GM04504 (cell line): ENCODE measurements at places on chromosomes 3 and 15.
A peak's percentile ranks its signal among the peaks of the same experiment; 100 is the strongest.

DNA sequence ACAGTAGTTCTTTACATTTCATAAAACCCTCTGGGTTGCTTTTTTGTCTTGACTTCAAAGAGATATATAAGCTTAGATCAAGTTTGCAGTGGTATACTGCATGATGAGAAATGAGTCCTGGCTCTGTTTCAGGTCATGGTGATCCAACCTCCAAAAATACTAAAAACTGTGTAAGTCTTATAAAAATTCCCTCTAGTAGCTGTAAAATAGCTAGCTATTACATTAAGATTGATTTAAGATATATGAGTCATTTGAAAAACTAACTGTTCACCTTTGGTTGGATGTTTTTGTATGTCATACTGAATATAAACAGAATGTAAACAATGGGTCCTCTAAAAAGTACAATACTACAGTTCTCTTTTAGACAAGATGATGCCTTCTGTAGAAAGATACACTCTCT is 879.2 kb downstream of the ROBO1 start:
- no peak for DNase-seq

GRCh38 chr15:57216288-57216687 is 160.0 kb upstream of the CGNL1 start:
- peak; percentile 42 for DNase-seq

- no peak for DNase-seq
Observed at GRCh38 chr15:34608517-34608916, 25.1 kb upstream of the GOLGA8B start.

DNA sequence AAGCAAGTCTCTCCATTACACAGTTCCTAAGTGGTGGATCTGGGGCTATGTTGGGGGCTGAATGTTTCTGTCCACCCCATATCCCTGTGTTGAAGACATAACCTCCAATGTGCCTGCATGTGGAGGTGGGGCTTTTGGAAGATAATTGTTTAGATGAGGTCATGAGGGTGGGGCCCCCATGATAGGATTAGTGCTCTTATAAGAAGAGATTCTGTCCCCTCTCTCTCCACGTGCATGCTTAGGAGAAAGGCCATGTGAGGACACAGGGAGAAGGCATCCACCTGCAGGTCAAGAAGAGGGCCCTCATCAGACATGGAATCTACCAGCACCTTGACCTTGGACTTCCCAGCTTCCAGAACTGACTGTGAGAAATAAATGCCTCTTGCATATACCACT is 231.0 kb upstream of the CHRNA7 start:
- DNase-seq = no peak

GRCh38 chr3:40078590-40078989 is 230.9 kb upstream of the EIF1B start:
- no peak for DNase-seq

- no peak for DNase-seq
Observed at GRCh38 chr3:100871306-100871705, 121.9 kb downstream of the ABI3BP start.

DNA sequence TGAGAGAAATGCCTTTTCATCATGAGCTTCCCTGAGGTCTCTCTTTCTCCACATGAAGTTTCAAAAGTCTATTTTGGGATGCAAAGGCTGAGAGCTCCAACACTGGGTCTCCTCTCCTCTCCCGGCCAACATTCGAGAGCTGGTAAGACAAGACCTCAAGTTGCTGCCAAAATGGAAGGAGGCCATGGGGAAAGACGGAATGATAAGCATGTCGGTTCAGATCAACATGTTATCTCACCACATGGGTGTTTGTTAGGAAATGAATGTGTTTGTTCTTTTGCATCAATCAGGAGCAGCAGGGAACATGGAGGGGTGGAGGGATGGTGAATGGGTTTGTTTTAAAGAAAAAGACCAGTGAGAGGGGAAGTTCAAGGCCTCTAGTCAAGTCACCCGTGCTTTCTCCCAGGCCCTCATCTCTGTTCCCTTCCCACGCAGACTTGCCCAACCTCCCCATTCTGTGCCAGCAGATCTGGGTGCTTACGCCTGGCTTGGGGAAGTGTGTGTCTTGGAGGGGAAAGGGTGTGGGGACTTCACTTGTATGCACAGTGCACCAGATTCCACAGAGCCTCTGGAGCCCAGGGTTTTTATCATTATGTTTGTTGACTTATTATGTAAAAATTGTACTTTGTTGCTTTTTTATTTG is 23.5 kb upstream of the ATP10A start:
- DNase-seq = no peak

- DNase-seq = no peak
Observed at GRCh38 chr3:151107177-151107576, 21.7 kb downstream of the MED12L start.

GRCh38 chr15:63815796-63816533 is 17.8 kb downstream of the HERC1 start:
- no peak for DNase-seq

DNA sequence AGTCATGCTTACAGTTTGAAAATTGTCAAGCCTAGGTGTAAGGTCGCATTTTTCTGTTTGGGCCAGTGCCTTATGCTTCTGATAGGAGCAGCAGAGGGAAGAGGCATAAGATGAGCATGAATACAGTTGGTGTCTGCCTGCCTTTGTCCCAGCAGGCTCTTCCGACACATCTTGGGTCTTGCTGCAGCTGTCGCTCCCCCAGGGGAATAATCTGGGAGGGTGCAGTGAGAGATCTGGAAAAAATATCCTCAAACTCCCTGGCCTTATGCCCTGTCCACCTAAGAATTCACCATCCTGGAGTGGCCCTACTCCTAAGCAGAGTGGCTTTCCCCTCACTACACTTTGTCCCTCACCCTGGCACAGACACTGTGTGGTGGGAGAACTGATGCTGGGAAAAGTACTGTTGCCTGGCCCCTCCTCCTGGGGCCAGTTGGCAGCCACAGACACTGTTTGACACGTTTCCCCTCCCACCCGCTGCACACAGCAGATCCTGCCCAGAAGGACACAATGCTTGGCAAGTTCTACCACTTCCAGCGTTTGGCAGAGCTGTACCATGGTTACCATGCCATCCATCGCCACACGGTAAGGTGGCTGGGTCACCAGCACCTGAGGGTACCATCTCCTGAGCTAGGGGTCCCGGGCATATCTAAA is 21.1 kb upstream of the RHO start:
- DNase-seq = no peak

DNA sequence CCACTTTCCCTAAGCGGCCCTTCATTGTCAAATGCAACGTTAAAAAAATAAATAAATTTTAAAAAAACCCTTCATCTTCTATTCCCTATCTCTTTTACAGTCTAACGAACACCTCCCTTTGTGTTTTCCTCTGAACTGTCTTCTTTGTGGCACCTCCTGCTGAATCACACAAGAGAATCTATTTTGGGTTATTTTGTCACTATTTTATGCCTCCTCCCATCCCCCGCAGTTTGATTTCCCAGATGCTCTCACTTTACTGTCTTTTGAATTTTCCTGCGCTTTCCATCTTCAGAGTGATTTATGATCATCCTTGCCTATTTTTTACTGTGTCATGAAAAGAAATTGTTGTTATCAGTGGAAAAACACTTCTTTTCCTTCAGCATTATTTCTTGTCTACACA is 32.5 kb downstream of the RYR3 start:
- no peak for DNase-seq

DNA sequence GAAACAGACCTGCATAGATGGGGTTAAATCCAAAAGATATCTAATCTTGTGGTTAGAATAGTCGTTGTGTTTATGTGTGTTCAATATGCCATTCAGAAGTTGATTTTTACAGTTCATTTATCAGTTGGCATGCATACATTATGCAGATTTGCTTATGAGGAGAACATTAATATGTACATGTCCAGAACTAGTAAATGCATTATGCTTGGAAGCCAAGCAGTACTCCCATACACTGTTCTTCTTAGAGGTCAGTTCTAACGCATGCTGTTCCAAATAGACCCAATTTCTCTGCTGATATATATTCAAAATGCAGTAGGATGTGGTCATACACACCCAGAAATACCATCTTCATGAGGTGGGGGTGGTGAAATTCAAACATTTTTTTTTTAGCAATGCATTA is 956 bp downstream of the FGF12 start:
- DNase-seq = no peak

- DNase-seq = no peak
Observed at GRCh38 chr3:124207873-124208485, 216.1 kb upstream of the ROPN1 start.

GRCh38 chr3:119731560-119732343 is 28.9 kb downstream of the CFAP91 start:
- DNase-seq = peak; percentile 17

DNA sequence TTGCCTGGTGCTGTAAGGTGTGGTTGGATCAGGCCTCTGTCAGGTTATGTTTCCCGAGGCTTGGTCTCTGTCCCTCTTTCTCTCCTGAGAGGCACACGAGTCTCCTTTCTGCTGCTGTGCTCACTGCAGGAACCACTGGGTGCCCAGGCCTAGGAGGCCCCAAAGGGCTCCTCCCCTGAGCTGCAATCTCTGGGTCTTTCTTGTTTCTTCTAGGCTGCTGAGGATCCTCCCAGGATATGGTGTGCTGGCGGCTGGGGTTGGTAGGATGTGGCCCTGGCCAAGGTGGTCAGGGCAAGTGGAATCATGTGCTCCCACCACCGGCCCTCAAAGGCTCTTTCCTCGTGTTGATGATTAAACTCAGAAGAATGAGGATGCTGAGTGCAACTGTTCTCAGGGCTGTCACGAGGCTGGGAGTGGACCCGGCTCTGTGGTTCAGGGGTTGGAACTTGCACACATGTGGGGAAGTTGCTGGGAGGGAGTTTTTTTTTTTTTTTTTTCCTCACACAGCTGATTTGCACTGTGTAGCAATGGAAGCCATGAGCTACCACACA is 43.6 kb upstream of the CTSH start:
- peak; percentile 96 for DNase-seq

DNA sequence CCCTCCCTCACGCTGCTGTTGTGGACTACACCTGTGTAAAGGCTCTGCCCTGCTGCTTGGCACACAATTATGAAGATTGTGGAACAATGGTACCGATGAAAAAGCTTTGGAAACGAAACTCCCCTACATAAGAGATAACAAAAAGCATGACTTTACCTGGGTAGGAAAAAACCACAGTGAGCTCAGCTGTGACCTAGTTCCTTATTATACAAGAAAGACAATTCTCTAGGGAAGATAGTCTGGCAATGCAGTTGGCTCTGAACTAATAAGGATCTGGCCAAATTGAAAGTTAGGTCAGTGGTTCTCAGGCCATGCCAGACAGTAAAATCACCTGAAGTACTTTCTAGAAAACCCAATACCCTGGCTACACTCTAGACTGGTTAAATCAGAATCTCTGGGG is 16.1 kb downstream of the CLEC3B start:
- no peak for DNase-seq

DNA sequence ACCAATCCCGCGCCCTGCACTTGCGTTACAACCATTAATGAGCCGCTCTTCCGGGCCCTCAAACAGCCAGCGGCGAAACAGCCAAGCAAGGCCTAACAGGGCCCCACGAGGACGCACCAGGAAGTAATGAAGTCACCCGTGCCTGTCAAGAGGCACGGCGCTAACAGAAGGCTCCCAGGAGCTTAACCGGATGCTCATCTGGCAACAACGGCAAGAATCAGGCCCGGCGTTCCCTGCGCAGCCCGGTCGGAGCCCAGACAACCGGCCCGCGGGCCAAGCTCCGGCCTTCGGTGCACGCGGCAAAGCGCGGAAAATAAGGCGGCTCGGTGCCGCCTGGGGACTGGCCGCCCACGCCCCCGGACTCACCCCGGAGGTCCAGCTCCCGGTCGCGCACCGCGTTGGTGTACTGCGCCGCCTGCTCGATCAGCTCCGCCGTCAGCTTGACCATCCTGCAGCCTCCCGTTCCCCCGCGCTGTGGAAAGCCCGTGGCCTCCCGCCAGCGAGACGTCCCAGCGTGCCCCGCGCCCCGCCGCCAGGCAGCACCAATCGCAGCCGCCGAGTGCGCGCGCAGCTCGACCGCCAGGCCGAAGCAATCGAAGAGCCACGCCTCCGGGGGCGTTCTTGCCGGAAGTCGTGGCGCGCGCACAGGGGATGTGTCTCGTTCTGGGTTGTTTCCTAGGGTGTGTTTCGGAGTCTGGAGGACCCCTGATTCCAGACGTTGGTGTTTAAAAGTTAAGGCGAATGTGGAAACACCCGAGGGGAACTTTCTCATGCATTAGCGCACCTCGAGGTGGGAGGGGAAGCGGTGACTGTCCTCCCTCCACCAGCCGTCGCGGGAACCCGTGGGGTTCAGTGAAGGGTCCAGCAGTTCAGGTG is at the start of gene SNRPA1:
TSS of gene SNRPA1 (minus strand) at position 518 of the 876 bp plus-strand sequence. CDS start at position 448, 70 bp downstream.
- peak; percentile 88 for DNase-seq

GRCh38 chr3:184250167-184250828 is 826 bp downstream of the EEF1AKMT4 start:
- DNase-seq = peak; percentile 75

- DNase-seq = no peak
Observed at GRCh38 chr15:58544756-58545155, 113.0 kb downstream of the LIPC start.
